ENCODE measurements at places on chromosomes 3 and 15.
A peak's percentile ranks its signal among the peaks of the same experiment; 100 is the strongest.

DNA sequence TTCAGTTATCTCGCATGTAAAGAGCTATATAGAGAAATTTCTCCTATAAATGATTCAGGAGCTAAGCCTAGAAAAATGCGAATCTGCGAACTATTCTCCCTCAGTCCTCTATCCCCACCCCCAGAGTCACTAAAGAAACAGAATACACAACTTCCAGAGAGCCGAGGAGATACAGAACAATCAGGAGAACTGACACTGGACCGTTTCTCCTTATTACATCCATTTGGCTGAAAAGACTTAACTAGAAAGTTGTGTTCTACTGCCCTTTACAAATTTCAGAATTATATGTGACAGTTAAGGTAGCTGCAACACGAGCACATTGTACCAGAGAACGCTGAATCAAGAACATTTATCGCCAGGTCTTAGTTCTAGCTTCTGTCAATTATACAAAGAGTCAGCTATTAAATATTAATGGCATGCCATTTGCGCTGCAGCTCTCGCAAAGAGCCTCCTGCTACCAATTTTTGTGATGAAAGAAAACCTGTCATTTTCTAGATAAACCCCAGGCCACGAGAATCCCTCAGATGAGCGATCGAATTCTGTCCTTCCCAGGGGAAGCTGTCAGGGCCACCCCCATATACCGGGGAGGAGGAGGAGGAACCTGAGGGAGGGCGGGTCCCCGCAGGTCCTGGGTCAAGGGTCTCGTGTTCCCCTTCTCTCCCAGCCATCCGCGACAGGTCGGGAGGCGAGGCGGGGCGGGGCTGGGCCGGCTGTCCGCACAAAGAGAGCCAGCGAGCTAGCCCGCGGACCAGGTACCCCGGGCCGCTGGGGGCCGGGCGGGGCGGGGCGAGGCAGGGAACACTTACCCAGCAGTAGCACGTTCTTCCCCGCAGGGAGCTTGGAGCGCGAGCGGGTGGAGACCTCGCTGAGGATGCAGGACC, 878 bp downstream of the DYNC1LI1 start:
- peak; percentile 83 for DNase-seq

DNA sequence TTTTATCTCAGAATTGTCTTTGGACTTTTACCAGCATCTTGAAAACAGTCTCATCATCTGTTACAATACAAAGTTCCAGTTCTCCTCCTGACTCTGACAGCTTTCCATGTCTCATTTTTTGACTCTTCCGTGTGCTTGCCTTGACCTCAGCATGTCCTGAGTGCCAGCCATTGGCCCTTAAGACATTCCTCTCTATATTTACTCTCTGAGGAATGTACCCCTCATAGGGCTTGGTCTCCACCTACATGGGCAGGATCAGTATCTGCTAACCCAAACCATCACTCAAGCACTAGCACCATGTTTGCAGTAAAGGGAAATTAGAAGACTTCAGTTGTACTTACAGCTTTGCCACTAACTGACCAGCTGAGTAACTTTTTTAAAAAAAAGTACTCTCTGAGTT, 16.2 kb downstream of the ANKUB1 start:
- DNase-seq = no peak

GRCh38 chr3:55207744-55208143, 279.4 kb downstream of the WNT5A start:
- no peak for DNase-seq

DNA sequence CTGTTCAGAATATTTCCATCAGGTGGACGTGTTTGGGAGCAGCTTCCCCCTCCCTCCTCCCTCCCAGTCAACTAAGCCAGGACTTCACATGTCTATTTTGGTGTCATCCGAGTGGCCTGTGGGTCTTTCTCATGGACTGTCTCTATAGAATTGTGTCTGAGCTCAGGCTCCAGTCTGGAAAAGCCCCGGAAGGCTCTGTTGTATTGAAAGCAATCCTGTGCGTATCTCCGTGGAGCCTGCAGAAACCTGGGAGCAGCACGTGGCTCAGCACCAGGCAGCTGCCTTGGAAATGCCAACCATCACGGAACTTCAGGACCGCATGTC, 25.2 kb downstream of the COLQ start:
- no peak for DNase-seq

- no peak for DNase-seq
These were observed 229.9 kb downstream of the THRB start for GRCh38 chr3:24264748-24265158.

- DNase-seq = no peak
These were observed 66.1 kb upstream of the MEIS2 start for GRCh38 chr15:37166402-37166801.

- no peak for DNase-seq
These were observed 285.1 kb upstream of the MANF start for GRCh38 chr3:51099794-51100535.

- no peak for DNase-seq
These were observed 49.1 kb downstream of the IQSEC1 start for GRCh38 chr3:13023971-13024764.

DNA sequence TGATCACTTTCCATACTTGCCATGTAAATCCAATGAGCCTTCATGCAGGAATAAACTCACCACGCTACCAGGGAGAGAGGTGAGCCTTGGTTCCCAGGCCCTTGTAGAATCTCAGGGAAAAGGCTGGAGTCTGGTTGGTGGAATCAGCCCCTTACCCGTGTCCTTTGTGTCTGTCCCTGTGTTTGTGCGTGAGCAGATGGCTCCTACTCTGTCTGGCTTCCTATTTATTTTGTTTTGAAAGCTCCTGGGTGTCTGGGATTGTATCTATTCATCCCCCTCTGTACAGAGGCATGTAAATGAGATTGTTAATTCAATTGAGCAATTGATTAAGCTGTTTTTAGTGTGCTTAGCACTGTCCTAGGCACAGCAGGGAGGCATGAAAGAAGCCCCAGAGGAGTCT, 278.1 kb downstream of the THSD4 start:
- DNase-seq = no peak

- no peak for DNase-seq
These were observed 357.9 kb downstream of the RORA start for GRCh38 chr15:60871152-60871551.

DNA sequence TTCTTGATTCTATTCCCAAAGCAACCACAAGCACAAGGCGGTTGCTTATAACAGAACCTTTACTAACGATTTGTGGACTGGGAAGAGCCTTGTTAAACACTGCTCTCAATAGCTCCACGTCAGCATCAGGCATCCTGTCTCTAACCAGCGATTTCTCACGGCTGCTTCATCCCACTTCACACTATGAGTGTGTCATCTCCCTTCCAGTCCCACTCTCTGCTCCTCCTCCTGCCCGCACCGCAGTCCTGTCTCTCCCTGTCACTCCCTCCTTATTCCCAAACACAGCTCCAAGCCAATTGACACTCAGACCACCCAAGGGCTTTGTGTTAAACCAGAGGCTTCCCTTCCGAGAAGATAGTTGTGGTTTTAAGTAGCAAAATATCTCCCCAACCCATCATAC, 94.8 kb downstream of the ABHD5 start:
- no peak for DNase-seq

GRCh38 chr15:24955531-24955921, 739 bp downstream of the SNRPN start:
- DNase-seq = peak; percentile 65

DNA sequence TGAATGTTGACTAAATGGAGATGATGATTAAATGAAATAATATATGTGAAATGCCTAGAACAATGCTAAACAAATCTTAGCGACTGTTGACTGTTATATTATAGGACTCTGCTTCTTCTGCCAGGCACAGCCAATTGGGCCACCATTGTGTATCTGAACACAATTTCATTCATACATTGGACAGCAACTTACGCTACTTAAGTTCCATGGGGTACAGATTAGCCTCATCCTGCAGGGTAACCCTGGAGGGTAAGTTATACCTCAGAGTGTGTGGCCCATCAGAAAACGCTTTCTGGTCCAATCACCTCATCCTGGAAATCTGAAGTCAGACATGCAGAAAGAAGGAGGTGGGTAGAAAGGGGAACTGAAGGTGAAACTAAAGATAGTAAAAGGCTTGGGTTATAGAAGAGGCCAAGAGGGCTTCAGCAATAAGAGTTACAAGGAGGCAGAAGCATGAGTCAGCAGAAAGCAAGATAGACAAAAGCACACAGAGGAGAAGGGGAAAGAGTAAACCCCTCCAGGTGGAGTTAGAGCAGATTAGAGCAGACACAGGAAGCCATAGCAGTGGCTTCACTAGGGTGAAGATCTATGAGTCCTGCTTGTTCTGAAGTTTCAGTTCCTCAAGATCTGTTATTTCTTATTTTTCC, 119.3 kb upstream of the SLC24A5 start:
- no peak for DNase-seq

DNA sequence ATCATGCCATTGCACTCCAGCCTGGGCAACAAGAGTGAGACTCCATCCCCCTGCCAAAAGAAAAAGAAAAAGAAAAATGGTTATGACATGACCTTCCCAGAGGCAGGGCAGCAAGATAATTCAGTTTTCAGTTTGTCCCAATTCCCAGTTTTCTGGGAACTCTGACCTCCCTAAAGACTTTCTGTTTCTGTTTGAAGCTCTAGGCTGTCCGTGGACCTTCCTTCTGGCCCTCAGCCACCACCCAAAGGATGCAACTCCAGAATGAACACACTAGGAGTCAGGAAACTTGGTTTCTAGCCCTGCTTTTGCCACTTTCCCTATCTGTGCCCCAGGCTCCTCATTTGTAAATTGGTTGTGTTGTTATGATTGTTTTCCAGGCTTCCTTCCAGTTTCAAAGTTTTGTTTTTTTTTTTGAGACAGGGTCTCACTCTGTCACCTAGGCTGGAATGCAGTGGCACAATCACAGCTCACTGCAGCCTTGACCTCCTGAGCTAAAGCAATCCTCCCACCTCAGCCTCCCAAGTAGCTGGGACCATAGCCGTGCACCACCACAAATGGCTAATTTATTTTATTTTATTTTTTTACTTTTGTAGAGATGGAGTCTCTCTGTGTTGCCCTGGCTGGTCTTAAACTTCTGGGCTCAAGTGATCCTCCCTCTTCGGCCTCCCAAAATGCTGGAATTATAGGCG, 68.6 kb downstream of the CDC25A start:
- peak; percentile 82 for DNase-seq

GRCh38 chr3:177197727-177198460, 612 bp upstream of the TBL1XR1 start:
- peak; percentile 81 for DNase-seq

GRCh38 chr3:182527745-182528144, 265.6 kb upstream of the ATP11B start:
- no peak for DNase-seq

DNA sequence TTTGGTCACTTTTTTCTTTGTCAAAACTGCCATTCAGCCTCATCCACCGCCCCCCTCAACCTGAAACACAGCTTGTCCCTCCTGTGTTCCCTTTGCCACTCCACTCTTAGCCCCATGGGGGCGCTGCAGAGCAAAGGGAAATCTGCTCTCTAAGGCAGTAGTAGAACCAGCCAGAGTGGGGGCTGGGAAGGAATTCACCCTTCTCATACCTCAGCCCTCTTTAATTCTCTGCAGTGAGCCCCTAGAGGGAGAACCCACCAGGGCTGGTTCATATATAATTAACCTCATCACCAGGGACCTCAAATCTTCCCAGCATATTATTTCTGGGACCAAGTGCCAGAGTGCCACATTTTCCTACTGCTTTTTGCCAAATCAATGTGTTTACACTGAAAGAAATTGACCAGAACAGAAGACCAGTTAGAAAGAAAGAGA, 2.8 kb upstream of the BCL6 start:
- peak; percentile 96 for DNase-seq

DNA sequence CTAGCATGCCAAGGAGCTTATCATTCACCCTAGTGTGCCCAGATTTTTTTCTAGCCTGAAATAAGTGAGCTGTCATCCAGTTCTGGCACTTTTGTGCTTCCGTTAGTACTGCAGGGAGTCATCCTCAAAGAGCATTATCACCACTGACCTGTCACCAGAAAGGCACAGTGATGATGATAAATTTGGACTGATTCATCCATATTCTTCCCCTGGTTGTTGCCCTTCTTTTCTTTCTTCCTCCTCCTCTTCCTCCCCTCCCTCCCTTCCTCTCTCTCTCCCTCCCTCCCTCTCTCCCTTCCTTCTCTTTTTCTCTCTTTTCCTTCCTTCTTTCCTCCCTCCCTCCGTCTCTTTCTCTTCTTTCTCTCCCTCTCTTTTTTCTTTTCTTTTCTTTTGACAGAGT, 21.3 kb downstream of the SLC35G2 start:
- no peak for DNase-seq

DNA sequence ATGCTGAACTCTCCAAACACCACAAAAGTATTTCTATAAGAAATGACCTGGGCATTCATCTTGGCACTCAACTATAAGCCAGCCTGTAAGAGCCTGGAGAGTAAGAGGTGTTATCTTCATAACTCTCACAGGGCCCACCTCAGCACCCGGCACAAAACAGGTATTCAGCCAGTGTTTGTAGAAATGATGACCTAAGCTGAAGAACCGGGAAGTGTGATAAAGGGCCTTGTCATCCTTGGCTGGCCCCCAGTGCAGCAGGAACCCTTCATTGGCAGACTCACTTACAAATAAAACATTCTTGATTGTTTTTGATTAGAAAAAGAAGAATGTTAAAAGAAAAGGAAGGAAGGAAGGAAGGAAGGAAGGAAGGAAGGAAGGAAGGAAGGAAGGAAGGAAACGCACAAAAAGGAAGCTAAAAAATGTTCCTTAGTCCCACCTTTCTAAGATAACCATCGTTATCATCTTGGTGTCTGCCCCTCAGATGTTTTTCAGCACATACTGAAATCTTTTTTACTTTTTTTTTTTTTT, 52.1 kb downstream of the DAPK2 start:
- no peak for DNase-seq

DNA sequence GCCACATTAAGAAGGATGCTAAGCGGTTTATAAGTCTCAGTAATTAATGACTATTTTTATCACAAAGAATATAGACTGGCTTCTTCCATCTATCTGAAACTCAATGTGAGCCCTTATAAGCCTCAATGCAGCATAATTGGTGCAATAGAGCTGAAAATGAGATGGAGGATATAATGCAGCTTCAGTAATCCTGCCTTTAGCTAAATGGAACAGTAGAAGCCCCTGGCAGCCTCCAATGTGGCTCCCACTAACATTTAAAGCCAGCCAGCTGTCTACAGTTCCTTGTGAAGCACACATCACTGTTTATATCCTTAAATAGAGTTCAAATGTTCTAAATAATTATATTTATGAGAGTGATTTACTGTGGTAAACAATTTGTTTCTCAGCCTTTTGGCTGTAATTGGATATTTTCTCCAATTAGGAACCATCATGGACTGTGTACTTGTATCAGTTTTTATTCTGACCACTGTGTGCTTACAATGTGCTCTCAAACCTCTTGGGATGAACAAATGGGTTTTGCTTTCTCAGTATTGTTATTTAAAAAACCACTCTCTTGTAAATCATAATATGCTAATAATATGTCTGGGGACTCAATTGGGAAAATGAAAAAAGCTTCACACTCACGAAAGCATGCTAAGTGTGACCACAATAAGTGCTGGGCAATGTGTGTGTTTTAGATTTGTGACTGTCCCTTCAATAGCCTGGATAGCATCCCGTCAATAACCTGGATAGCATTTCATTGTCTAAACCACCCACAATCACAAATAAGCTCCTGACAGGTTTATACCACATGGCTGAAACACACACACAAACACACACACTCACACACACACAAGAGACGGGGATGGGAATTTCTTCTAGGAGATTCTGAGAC, 366.6 kb downstream of the GBE1 start:
- DNase-seq = no peak

GRCh38 chr3:26719134-26719533, 96.6 kb downstream of the LRRC3B start:
- DNase-seq = no peak
